ENCODE measurements at places on chromosomes 7 and 10.

DNA sequence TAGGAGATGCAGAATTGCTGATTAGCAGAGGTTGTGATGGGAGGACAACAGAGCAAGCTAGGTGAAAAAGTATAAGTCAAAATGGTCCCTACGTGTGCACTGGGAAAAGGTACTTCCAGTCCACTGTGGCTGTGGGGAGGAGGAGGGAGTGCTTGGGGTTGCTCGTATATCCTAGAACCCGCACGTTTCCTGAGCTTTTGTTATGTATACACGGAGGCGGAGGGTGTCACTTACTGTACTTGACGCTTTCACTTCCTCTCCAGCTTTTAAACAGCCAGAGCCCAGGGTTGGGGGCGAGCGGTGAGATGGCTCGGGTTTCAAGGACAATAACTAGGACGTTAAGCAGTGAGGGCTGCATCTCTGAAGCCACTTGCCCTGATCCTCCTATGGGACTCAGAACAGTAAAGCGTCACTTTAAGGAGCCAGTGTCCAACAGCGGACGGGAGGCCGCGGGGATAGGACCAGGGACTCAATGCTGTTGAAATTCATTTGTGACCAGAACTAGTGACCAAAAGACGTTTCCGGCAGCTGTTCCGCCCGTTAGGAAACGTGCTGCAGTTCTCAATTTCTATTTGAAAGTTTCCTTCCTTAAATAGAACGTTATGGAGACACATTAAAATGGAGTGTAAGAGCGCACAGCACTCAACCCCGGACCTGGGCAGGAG, 985 bp upstream of the ETV1 start:
- no peak for DNase-seq

- no peak for DNase-seq
Observed at GRCh38 chr10:97580421-97581367, 3.5 kb upstream of the HOGA1 start.

- no peak for DNase-seq
Observed at GRCh38 chr7:47591655-47592572, 10.0 kb upstream of the TNS3 start.

- no peak for DNase-seq
Observed at GRCh38 chr7:138770904-138771303, 26.9 kb upstream of the TMEM213 start.

- DNase-seq: no peak
Observed at GRCh38 chr10:118944959-118945633, 84.4 kb upstream of the NANOS1 start.

DNA sequence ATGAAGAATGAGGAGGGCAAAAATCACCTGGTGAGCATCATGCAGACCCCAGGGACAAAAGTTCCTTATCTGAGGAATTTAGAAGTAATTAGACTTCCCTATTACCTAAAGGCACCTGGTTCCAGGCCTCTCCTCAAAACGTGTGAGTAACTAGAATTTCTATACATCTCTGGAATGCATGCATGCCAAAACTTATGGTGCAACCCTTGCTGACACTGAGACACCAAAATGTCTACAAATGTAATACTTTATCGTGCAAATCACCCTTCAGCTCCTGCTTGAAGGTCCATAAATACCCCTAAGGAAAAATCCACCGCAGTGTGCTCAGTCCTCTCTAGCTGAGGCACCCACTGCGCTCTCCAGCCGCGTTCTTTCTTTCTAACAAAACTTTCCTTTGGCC, 84.2 kb downstream of the PAXIP1 start:
- DNase-seq: no peak

GRCh38 chr7:45909561-45909960, 11.5 kb downstream of the IGFBP3 start:
- DNase-seq: no peak

DNA sequence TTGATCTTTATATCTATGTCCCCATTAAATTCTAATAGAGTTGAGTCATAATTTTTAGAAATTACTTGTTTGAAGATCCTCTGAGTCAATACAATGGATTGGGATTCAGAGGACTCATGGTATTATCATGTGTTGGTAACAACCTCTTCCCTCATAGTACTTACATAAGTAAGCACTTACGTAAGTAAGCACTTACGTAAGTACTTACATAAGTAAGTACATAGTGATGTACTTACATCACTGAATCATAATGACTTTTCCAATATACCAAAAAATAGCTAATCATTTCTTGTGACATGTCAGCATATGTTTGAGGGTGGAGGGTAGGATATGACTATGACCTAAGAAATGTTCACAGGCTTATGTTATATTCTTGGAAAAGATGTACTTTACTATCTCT, 740.5 kb downstream of the SORCS1 start:
- no peak for DNase-seq

DNA sequence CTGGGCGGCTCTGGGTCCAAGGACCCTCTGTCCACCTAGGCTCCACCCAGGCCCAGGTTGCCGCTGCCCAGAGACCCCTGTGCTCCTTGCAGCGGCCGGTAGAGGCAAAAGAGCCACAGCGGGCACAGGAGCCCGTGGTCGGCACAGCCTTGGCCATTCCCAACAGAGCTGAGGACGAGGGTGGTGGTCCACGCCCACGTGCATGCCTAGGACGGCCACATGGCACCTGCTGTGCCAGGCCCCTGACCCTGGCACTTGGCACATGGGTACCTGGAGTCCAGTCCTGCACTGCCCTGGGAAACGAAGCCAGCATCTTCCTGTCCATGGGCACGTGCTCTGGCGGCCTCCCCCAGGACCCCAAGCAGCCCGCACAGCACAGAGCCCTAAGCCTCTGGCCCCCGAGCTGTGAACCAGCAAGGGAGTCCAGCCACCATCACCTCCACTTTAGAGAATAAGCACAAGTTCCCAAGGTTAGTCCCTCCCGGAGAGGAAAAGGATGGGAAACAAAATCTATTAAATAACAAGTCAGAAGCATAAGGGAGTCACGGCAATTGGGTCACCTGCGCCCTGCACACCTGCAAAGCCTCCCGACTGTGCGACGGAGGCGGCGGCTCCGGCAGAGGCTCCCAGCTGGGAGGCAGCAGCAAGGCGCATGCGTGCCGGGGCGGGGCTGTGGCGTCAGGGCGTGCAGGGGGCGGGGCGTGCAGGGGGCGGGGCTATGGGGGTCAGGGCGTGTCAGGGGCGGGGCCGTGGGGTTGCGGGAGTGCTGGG, 59.1 kb downstream of the STK32C start:
- DNase-seq: peak; percentile 31

GRCh38 chr10:30915146-30915545, 116.5 kb downstream of the ZNF438 start:
- DNase-seq: no peak

- no peak for DNase-seq
Observed at GRCh38 chr10:124508070-124508667, 46.5 kb downstream of the LHPP start.
